ENCODE measurements at places on chromosomes 4 and X.

DNA sequence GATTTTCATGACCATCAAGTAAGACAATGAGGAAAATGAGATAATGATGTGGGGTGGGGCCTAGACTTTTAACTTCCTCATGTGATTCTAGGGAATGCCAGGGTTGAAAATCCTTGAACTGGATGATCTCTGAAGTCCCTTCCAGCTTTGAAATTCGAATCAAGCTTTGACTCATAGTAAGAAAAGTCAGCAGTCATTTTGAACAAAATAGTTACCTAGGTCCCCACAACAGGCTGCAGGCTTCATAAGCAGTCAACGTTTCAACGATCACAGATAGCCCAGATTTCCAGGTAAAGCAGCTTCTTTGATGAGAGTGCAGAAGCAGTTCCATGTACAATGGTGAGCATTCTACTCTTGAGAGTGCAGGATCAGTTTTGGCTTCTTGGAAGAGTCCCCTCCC, 93.7 kb downstream of the GRIA3 start:
- no peak for DNase-seq

DNA sequence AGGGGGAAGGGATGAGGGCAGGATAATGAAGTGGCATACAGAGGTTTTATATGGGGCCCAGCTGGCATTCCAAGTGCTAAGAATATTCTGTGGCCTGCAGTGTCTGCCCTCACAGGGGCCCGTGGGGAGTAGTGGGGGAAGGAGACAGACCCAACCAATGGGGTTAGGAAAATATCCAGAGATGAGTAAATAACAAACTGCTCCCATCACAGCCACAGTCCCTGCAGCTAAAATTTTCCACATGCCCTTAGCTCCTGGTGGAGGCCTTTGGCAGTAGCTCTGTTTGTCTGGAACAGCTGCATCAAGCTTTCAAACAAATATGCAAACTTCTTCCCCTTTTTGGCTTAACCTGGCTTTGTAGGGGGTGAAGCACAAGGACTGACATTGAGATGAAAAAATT, 3.1 kb downstream of the SRPX2 start:
- no peak for DNase-seq

DNA sequence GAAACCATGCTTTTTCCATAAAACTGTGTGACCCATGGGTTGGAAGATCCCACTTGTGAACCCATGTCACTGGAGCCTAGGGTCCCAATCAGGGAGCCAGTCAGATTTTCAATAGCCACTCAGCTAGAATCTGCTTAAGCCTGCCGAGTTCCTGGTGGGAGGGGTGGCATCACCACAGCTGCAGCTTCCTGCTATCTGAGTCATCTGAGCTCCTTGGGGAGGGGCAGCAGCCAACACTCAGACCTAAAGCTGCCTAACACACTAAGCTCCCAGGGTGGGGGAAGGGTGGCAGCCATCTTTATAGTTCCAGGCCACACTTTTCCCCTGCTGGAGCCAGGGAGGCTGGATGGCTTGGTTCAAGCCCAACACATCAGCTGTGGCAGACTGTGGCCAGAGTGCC, 350.1 kb downstream of the C4orf33 start:
- DNase-seq = no peak

GRCh38 chrX:103423955-103424638, 47.8 kb downstream of the BEX3 start:
- DNase-seq = no peak

DNA sequence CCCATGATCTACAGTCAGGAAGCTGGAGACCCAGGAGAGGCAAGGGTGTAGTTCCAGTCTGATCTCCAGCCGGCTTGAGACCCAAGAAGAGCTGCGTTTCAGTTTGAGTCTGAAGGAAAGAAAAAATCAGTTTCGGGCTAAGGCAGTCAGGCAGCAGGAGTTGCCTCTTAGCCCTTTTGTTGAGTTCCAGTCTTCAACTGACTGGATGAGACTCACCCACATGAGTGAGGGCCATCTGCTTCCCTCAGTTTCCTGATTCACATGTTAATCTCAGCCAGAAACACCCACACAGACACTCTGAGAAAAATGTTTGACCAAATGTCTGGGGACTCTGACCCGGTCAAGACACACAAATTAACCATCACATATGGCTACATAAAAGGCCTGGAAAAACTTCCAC, 73.6 kb upstream of the ELOVL6 start:
- no peak for DNase-seq

GRCh38 chr4:102429553-102429952, 71.6 kb upstream of the NFKB1 start:
- DNase-seq = no peak

DNA sequence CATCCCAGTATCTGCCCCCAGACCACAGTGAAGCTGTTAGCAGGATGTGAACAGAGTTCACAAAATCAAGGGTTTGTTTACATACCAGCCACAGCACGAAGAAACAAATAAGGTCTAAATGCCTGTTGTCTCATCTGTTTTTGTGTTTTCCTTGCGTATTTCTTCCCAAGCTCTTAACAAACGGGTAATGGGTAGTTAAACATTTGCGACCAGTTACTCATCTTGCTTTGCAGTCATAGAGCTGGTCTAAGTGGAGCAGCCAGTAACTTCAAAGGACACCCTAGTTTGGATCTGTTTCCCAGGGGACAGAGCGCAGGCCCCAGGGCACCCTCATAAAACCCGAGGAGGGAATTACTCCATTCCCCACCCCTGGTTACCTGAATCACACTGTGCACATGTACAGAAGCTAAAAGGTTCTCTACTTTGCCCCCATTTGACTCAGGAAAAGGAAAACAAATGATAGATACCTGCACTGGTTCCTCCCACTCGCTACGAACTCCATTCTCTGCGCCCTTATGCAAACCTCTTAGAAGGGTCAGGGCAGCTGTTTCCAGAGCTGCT, 68.8 kb downstream of the MAML3 start:
- DNase-seq = no peak

GRCh38 chr4:117900832-117901231, 133.5 kb upstream of the NDST3 start:
- DNase-seq = no peak

DNA sequence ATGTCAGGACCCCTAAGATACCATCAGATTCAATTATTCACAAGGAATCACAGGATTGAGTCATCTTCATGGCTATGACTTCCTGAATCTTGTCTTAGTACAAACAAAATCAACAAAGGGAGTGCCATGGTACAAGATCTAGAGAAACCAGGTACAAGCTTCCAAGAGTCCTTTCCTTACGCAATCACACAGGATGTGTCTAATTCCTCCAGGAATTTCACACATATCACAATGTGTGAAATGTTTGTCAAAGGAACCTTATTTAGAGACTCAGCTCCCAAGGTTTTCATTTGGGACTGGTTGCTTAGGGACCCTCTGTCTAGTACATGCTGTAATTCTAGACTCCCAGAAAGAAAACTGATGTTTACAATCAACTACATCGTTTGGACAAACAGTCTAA, 83.0 kb downstream of the MAB21L2 start:
- no peak for DNase-seq

- no peak for DNase-seq
Observed at GRCh38 chrX:111661241-111661640, 19.7 kb upstream of the ALG13 start.

GRCh38 chr4:89751416-89751815, 85.5 kb downstream of the SNCA start:
- no peak for DNase-seq

DNA sequence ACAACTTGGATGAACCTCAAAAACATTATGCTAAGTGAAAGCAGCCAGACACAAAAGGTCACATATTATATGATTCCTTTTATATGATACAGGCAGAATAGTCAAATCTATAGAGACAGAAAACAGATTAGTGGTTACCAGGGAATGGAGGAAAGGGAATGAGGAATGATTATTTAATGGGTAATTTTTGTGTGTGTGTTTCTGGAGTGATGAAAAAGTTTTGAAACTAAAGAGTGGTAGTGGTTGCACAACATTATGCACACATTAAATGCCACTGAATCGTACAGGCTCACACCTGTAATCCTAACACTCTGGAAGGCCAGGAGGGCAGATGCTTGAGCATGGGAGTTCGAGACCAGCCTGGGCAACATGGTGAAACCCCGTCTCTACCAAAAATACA, 19.6 kb upstream of the SOD3 start:
- no peak for DNase-seq

DNA sequence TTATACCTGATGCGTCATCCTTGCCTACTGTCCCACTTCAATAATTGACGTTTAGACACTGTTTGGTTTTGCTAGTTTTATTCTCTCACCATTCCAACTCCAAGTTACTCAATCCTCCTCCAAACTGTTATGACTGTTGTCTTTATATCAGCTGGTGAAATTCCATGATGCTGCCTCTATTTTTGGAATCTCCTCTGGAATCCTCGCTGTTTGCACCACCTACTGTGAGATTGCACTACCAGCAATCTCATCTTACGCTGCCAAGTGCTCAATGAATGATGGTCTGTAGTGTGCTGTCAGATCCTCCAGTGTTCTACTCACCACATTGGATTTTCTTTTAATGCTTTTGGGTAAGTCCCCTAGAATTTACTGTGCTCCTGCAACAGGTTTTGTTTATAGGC, 13.2 kb upstream of the PCDH18 start:
- DNase-seq = no peak

DNA sequence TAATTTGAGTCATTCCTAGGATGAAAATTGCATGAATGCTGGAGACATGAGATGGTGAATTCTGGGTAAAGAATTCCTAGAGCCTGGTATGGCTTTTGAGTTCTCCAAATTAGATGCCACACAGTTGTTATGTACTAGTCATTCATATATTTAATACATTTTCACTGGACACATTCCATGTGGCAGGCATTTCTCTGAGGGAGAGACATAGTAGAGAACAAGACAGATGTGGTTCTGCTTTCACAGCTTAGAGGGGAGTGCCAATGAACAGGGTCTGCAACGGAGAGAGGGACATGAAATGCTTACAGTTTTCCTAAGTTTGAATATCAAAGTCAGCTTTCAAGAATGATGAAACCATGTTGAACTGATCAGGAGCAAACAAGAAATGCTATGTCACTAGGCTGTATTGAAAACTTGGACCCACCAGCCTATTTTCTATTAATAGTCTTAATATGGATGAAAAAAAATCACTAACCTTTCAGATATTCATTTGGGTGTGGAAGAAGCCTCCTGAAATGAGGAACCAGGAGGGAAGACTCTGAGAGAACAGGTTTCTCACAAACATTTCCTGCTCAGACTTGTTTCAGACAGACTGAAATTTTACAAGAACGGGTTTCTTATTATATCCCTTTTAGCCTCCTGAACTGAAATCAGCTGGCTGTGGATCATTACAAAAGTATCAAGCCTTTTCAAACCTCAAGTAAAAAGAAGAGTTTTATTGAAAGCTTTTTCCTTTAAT, 276.0 kb upstream of the TET2 start:
- no peak for DNase-seq

Measured in CD4-positive, CD25-positive, alpha-beta regulatory T cell (primary cell).